ENCODE measurements at places on chromosomes 13 and 19. TPM values are rescaled to one million over a fixed set of nuclear protein-coding genes. Genes with fewer than 3 reads are reported as not detected.
A peak's percentile ranks its signal among the peaks of the same experiment; 100 is the strongest.

The THSD1 gene
- total RNA-seq = 1.3 TPM

DNA sequence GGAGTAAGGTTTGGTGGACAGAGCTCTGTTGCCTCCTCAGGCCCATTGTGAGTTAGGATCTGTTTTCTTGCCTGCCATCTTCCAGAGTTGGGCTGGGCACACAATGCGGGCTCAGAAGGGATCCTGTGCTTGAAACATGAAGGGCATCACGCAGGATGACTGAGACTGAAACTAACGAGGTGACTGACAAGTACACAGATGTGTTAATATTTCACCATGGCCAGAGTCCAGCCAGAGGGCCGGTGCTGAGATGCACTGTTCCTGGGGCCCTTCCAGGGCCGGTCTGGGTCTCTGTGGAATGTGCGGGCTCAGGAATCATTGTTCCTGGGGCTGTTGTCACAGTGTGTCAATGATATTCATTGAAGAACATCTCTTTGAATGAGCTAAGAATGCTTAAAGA, 163.7 kb downstream of the URI1 start:
- DNase-seq = no peak

DNA sequence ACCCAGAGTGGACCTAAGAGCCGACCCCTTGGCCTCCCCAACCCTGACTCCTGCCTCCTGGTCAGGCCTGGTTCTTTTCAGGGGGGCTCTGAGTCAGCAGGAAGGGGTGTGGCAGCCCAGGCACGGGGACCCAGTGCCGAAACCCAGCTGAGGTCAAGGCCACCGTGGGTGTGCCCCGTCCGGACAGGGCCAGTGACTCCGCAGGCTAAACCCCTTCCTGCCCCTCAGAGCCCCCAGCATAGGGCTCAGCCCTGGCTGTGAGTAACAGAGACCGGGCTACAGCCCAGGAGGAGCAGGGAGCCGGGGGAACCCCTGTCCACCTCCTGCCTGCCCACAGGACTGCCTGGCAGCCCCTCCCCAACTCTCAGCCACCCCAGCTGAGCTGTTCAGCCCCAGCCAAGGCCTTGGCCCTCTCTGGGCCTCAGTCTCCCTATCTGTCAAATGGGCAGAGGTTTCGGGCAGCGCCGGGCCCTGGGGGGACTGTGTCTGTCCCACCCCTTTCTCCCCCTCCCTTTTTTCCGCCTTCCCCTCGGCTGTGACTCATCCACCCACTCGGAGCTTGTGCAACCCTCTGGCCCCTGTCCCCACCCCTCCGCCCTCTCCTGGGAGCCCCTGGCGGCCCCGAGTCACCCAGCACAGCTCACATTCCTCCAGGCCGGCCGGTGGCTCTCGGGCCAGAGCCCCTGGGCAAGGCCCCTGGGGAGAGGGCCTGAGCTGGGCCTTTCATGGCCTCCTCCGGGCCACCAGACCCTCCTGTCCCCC, 8.6 kb downstream of the ZBTB7A start:
- no peak for DNase-seq

The IGFL1 gene
- not detected for total RNA-seq

DNA sequence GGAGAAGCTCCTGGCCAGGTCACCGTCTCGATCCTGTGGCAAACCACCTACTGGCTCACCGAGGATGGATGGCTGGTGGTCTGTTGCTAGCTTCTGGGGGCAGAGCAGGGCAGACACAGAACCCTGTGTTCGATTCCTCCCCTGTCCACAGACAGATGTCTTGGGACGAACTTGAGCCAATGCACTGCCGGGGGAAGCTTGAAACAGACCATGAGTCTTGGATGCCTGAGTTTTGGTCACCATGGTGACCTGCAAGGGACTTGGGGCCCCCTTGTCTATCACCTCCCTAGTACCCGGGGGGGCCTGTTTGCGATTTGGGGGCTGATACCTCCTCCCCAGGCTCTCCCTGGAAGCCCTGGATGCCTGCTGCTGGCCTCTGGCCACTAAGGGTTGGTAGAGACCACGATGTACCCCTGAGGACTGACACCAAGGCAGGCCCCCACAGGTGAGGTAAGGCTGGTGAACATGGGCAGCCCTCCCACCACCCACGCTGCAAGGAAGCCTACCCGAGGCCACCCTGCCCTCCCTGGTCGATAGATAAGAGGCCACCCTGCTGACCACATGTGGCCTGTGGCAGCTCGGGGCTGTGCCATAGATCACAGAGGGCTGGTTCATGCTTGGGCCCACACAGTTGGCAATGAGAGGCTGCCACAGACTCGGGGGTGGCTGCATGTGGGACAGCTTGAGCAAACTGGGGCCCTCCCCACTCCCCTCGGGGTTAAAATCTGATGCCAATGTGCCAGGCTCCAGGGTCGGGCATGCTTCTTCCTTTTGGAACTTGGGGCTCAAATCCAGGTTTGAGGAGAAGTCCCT, 10.7 kb downstream of the IQCN start:
- DNase-seq = no peak

DNA sequence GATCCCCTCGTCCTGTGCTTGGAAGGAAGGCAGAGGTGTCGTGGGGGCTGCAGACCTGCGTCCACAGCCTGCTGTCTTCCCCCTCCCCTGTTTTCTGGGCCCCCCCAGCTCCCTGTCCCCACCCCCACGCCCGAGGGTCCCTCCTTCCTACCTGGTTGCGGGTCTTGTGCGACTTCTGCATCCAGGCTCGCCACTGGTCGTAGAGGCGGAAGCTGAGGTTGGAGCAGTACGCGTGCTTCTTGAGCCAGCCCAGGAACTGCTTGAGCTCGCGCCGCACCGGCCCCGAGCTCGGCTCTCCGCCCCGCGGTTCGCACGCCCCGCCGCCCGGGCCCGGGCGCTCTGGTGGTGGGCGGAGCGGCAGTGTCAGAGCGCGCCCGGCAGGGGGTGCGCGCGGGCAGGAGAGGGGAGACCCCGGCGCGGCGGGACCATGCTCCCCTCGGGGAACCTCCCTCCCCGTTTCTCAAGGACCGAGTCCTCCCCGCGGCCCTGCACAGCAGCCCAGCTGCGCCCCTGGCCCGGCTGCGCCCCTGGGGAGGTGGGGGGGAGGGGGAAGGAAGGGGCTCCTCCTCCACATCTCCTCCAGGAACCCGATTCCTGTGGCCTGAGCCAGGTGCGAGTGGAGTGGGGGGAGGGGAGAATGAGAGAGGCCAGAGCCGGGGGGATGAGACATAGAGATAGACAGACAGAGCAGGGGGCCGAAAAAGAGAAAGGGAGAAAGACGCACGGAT, 5.7 kb downstream of the REX1BD start:
- DNase-seq = peak; percentile 62

- no peak for DNase-seq
These were observed 2.4 kb downstream of the FOSB start for GRCh38 chr19:45469945-45470761.

DNA sequence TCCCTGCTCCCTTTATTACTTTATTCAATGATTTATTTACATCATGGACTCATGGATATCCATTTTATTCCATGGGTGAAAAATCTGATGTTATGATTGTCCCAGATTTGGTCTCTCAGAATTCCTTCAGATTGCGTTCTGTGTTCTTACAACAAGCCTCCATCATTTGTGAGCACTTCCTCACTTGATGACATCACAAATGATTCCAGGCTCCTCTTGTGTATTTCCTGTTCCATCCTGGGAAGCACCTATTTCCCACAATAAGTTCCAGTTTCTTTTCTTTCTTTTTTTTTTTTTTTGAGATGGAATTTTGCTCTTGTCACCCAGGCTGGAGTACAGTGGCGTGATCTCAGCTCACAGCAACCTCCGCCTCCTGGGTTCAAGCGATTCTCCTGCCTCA, 6.7 kb downstream of the ACP7 start:
- no peak for DNase-seq

GRCh38 chr19:40332669-40333068, 15.5 kb downstream of the C19orf47 start:
- DNase-seq = no peak

The SMIM44 gene
- not detected for total RNA-seq

DNA sequence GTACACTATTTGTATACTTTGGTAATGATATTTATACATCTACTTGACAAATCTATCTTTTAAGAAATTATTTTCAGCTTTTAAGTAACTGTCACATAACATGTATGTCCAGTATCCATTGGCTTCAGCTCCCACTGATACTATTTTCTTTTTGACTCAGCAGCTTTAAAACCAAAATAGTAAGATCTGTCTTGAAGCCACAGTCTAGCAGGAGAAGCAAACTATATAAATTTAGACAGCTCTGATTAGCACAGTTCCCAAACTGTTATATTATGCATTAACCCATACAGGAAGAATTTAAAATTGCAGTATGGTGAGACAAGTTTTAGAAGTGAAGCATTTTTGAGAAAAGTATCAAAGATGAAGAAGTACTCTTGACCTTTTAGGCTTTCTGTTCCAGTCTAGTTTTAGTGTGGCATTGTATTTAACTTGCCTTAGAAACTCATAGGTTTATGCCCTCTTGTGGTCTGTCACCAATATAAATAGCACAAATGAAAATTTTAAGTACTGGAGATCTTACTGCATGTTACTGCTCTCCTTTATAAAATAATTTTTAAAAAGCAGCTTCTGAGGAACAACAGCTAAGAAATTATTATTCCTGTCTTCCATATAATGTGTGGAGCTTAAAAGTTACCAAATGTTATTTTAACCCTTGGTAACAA, 24.7 kb downstream of the URI1 start:
- DNase-seq = peak; percentile 42

The IGFL2 gene
- total RNA-seq = 0.47 TPM

- DNase-seq = no peak
These were observed 200.2 kb upstream of the ZNF536 start for GRCh38 chr19:30171795-30172612.

The SLITRK5 gene
- 1.5 TPM for total RNA-seq

GRCh38 chr19:5079071-5079774, 110.3 kb downstream of the KDM4B start:
- no peak for DNase-seq

GRCh38 chr13:113918580-113918979, 54.7 kb upstream of the GAS6 start:
- DNase-seq = no peak

The MBD3L3 gene
- 2.6 TPM for total RNA-seq

The CACNG7 gene
- 6.9 TPM for total RNA-seq

DNA sequence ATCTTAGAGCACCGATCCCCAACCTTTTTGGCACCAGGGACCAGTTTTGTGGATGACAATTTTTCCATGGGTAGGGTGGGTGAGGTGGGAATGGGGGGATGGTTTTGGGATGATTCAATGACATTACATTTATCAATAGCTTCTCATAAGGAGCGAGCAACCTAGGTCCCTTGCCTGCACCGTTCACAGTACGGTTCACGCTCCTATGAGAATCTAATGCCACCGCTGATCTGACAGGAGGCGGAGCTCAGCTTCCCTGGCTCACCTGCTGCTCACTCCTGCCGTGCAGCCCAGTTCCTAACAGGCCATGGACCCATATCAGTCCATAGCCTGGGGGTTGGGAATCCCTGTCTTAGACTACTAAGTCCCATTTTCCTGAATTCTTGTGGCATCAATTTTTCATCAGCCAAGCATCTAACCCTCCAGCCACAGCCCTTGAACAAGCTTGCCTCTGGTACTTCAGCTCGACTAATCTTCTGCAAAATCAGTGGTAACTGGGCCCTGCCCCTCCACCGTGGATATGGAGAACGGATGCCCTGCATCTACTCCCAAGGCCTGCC, 37.0 kb upstream of the MAP3K10 start:
- DNase-seq = no peak

The FGF14 gene
- total RNA-seq = not detected

The ASPDH gene
- not detected for total RNA-seq

The CYP2A7 gene
- total RNA-seq = not detected

The GIPR gene
- total RNA-seq = 4.2 TPM

DNA sequence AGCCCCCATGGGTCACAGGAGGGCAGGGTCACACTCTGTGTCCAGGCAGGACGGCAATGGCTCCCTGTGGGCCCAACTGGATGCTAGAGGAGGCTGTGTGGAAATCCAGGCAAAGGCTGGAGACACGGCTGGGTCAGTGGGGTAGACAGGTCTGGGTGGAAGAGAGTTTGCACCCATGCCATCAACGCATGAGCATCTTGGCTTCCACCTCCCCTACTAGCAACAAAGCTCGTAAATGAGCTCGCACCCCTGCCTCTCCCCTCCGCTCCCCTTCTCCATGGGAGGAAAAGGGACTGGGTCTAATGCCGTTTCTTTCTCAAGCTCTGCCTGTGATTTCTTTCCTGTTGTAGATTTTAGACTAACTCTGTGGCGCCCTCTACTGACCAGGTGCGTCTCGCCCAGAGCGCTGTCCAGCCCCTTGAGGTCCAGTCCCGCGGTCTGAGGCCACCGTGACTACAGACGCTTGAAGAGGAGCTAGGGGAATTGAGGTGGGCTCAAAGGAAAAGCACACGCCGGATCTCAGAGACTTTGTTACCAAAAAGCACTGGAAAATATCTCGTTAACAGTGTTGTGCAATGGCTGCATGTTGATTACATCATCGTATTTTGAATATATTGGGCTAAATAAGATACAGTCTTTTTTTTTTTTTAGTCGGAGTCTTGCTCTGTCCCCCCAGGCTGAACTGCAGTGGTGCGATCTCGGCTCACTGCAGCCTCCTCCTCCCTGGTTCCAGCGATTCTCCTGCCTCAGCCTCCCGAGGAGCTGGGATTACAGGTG, 50.7 kb upstream of the USP29 start:
- peak; percentile 57 for DNase-seq

- no peak for DNase-seq
These were observed 8.3 kb downstream of the IFNL3 start for GRCh38 chr19:39236527-39236926.

GRCh38 chr19:14103310-14103709, 12.8 kb upstream of the SAMD1 start:
- no peak for DNase-seq

Measured in G401 (cell line).